Activated T-cell treated with anti-CD3 and anti-CD28 coated beads, Interleukin-2, amount 50 U/mL, for 24 hours (primary cell): ENCODE measurements at places on chromosomes 11 and 22.

DNA sequence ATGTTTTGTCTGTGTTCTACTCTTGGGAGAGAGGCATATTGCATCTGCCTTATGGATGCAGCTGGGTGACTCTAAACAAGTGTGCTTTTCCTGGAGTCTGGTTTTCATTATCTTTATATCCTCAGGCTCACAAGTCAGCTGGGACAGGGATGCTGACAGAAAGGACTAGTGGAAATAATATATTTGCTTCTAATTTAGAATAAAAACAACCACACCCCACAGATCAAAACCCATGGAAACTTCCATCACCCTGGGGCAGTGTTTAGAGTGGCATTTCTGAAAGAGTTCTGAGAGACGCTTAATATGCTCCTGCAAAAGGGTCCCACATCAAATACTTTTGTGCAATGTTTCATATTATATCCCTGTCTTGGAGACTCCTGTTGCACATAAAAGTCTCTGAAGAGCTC lies 20.8 kb downstream of the KCNE3 start:
- no peak for DNase-seq

DNA sequence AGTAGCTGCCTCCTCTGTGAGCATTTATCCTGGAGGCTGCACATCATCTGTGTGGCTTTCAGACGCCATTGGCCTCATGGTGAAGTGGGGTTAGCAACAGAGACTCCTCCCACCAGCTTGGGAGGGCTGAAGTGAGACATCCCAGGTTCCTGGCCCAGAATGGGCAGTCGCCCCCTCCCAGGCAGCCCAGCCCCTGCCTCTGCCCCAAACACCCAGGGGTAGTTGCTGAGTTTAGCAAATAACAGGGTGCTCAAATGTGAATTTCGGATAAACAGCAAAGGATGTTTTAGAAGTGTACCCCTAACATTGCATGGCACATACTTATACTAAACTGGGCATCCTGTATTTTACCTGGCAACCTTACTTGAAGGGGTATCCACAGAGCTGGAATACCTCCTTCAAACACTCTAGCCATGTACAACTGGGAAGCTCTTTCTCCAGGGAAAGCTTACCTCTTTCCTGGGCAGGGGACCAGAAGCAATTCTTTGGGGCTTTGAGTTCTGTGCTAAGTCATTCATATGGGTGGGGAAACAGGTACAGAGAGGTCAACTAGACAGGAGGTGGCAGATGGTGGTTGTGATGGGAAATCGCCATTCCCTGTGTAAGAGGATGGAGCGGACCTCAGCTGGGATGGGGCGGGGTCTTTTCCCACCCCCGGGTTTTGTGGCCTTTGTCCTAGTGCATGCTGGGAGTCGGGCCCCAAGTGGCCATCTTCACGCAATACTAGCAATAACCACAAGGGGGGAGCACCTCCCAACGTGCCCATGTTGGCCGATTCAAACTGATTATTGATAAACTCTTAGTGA lies 19.3 kb downstream of the MTFP1 start:
- peak; percentile 64 for DNase-seq

GRCh38 chr22:30871391-30872284 lies 96.9 kb downstream of the MORC2 start:
- DNase-seq, result no peak

DNA sequence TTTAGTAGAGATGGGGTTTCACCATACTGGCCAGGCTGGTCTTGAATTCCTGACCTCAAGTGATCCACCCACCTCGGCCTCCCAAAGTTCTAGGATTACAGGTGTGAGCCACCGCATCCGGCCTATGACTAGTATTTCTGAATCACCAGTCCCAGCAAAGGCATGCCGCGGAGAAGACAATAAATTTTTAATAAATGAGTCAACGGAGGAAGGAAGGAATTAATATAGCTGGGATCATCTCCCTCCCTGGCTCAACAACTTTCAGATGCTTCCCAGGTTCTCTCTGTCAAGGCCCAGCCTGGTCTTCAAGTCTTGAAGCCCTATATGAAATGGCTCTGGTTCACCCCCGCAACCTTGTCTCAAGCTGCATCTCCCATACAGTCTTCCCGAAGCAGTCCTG lies 45.7 kb downstream of the CYTH4 start:
- no peak for DNase-seq

GRCh38 chr22:29701155-29701999 lies 18.4 kb upstream of the CABP7 start:
- no peak for DNase-seq

GRCh38 chr11:117220999-117221774 lies 10.7 kb downstream of the PCSK7 start:
- DNase-seq, result no peak

GRCh38 chr11:22785251-22785650 lies 44.4 kb downstream of the SVIP start:
- DNase-seq, result no peak

DNA sequence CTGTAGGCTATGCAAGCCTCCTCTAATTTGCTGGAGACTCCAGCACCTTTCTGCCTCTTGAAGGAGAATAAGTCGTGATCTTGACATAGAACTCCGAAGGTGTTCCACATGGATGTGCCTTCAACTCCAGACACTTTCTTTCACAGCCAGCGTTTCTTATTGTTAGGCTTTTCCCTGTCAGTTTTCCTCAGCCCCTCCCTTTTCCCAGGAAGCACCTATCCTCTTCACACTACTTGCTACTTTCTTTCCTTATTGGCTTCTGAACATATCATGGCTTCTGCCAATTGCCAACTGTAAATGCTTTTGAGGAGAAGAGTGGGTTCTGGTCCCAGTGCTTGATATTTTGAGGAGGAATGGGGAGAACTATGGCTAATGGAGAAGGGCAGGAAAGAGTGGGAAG lies 216.3 kb upstream of the PGR start:
- no peak for DNase-seq

DNA sequence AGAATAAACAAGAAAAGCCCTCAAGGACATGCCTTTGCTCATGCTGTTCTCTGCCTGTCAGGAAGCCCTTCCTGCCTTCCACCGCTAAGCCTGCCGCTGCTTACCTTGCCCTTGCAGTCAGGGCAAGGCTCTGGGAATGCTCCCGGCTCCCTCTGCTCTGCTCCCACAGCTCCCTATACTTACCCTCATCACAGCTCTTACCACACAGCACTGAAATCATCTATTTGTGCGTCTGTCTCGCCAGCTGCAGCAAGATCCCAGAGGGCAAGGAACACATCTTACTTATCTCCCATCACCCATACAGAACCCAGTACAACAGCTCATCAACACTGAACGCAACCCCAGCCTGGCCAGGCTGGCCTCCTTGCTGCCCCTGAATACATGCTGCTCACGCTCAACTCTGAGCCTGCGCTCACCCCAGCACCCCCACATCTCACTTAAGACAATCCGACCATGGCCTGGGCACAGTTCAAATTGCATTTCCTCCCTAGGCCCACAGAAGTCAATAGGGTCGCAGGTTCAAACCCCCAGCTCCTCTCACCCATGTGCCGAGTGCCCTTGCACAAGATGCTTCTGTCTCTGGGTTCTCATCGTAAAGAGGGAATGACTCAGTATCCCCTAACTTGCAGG lies 161.8 kb downstream of the IGLL1 start:
- DNase-seq, result no peak

DNA sequence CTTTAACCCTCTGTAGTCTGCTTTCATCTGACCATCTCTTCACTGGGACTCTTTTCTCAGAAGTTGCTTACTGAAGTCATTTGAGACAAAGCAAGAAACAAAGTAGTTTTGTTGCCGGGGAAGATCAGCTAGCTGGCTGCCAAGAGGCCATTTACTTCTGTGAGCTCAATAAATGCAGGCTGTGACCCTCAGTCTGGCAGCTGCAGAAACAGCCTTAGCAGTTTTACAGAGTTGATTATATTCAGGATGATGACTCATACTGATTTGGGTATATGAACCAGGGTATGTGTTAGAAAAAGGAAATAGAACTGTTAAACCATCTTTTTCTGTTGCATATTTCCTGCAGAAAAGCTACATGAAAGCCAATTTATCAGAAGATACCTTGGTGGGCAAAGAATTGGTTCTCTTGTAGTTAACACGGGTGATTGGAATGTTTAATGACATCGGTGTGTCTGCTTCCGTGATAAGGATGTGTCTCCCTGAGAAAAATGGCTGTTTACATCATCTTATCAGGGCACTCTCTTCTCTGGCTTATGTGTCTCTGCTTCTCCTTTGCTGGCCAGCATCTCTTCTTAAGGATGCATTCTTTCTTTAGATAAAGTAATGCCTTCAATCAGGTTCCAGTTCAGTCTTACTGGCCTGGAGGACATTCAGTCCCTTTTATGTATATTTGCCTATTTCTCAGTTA lies 18.5 kb downstream of the FIBIN start:
- DNase-seq, result no peak

- DNase-seq, result no peak
Observed at GRCh38 chr22:23225724-23226496, 45.6 kb downstream of the BCR start.

- DNase-seq, result peak; percentile 71
Observed at GRCh38 chr11:72781313-72782080, 12.3 kb downstream of the STARD10 start.

- no peak for DNase-seq
Observed at GRCh38 chr11:127493330-127494022, 492.9 kb upstream of the KIRREL3 start.
